ENCODE measurements at places on chromosomes 6 and 20.

- no peak for DNase-seq
Observed at GRCh38 chr6:139625998-139626975, 251.8 kb upstream of the CITED2 start.

DNA sequence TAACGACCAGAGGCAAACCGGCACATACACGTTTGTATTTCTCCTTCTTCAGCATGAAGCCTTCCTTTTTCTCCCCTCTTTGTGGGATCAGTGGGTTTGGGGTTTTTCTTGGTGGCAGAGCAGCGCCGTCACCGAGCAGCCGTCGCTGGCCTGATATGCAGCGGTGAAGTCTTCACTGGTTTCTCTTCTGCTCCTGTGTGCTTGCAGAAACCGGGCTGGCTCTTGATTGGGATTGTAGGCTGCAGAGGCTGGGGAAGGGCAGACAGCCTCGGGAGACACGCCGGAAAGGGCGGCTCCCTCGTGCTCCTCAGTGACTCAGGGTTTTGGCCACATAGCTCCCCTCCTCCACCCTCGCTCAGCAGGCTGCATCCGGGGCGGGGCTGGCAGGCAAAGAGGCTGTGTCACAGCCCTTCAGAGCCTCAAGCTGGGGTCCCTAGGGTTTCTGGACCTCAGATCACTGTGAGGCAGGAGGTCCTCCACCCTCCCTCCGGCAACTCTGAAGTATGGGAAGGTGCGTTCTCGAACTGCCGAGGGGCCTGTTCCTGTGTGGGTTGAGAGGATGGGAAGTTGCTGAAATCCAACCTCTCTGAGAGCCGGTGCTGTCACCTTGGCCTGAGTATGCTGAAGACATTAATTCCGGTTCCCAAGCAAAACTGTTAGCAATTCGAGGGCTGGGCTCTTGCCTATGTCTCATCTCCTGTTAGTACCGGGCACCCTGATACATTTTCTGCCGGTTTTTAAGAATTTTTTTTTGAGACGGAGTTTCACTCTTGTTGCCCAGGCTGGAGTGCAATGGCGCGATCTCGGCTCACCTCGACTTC is 24.2 kb downstream of the NQO2 start:
- peak; percentile 80 for DNase-seq

GRCh38 chr20:50153153-50153499 is 397 bp downstream of the PEDS1 start:
- no peak for DNase-seq

DNA sequence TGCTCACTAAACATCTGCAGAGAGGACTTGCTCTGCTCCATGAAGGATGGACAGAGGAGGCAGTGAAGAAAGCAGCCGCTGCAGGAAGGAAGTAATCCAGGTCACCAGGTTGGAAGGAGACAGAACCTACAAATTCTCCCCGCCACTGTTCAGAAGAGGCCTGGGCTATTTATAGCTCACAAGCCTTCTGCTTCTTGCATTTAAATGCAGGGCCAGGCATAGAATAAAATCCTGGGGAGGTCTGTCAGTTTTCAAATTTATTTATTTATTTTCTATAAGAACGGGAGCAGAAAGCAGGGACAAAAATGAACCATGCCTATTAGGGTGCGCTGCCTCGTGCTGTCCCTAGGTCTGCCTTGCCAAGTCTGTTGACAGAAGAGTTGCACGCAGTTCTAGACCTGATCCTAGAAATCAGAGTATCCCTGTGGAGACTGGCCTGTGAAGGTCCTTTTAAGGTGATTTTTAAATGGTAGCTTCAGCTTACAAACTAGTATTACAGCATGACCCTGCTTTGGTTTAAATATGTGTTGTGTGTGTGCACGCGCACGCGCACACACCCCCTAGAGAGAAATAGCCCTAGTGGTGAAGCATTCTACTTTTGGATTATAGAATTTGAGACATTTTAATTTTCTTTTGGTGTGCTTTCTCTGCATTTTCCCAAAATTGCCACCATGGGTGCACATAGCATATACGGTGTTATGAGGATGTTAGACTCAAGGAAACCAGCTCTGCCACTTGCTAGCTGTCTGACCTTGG is 19.5 kb downstream of the RIMS4 start:
- no peak for DNase-seq

DNA sequence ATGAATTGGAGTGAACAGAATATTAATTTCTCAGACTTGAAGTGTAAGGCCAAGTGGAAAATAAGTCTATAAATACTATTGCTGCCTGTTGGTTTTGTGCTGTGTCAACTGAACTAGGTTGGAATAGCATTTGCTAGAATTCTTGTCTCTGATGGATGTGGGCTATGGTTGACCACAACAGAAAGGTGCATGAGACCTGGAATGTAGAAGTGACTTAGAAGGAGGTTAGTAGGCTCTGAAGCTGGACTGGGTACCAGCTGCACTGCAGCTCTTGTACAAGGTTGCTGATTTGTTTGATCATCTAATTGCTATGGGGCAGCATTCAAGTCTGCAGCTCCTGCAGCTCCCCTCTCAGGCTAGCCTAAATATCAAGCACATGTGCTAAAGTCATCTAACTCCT is 479.0 kb upstream of the NRSN1 start:
- DNase-seq, result no peak

- DNase-seq, result no peak
Observed at GRCh38 chr20:62350098-62350628, 16.9 kb downstream of the LAMA5 start.

- DNase-seq, result no peak
Observed at GRCh38 chr6:39188571-39188970, 40.7 kb downstream of the KCNK5 start.

GRCh38 chr6:133594652-133595110 is 294.2 kb upstream of the TCF21 start:
- DNase-seq, result no peak

- DNase-seq, result no peak
Observed at GRCh38 chr6:46215213-46215612, 44.4 kb upstream of the ENPP5 start.

GRCh38 chr6:157045831-157046454 is 268.8 kb downstream of the ARID1B start:
- DNase-seq, result peak; percentile 54

DNA sequence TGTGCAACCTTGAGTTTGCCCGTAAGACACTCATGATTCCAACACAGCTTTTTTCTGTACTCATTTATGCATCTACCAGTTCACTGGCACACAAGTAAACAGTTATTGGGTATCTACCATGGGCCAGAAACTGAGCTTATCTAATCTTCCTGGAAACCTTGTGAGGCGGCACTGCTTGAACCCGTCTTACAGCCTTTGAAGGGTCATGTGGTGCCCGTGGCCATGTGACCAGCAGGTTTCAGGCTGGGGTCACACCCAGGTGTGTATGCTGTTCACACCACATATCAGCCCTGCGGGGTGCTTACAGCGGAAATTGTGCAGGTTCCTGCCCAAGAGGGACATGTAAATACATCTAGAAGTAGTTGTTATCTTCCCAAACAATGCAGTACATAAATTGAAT is 6.1 kb downstream of the THBD start:
- DNase-seq, result no peak

DNA sequence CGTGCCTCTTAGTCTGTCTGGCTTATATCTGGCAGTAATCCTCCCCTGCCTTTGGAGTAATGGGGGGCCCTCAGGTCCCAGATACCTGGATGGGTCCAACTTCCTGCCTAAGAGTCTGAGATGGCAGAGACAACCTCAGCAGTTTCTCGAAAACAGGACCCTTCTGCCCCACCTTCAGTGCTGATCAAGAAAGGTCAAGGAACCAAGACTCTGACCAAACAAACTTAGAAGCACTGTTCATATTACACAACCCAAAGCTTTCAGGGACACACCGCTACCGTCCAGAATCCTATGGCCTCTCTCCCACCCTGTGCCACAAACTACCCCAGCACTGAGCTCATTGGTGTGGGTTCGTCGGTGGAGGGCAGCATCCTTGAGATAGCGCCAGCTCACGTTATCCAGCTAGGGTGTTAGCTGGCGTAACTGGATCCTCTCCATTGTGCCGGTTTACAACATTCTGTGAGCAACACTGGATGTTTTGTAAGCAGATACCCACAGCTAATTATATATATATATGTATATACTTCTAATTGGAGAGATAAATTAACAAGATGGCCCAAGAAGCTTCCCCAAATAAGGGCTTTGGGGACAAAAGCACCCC is 7.6 kb upstream of the TMC2 start:
- no peak for DNase-seq

- no peak for DNase-seq
Observed at GRCh38 chr6:145370559-145370958, 364.8 kb downstream of the EPM2A start.

GRCh38 chr6:163438940-163439335 is 24.4 kb downstream of the QKI start:
- peak; percentile 53 for DNase-seq

DNA sequence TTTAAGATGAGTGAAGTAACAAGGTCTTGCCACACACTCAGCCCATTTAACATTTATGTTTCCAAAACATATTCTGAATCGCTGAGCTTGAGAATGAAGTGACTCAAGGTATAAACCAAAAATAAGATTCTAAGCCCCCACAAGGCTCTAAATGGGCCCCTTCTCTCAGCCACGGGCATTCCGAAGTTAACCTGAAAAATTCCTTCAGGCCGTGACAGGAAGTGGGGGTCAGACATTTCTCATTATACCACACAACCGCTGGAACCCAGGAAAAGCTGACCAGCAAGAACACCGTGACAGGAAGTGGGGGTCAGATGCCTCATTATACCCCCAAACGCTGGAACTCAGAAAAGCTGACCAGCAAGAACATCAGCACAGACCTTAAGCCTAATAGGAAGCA is 247.9 kb downstream of the ERMARD start:
- no peak for DNase-seq

GRCh38 chr20:14611479-14611878 is 274.1 kb upstream of the FLRT3 start:
- no peak for DNase-seq

GRCh38 chr20:40843251-40843650 is 154.2 kb upstream of the MAFB start:
- DNase-seq, result no peak

DNA sequence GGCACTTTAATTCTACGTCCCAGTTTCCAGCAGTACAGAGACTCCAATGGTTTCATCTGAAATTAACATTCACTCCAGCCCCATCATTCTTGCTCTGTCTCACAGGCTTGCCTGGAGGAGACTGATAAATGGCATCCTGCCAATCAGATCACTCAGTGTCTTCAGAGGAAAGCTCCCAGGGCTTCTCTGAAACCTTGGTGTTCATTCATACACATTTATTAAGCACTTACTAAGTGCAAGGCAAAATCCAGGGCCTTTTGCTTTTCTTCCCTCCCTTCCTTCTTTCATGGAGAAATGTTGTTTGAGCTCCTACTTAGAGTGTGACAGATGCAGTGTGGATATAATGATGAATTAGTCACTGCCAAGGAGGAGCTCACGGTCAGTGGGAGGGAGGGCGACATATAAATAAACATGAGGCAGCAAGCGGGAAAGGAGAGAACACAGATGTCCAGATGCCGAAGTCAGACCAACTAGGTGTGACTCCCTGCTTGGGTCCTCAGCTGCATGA is 106.7 kb upstream of the DTNBP1 start:
- DNase-seq, result no peak

GRCh38 chr20:57433657-57434389 is 42.6 kb downstream of the RBM38 start:
- no peak for DNase-seq

GRCh38 chr20:63128367-63128766 is 87.6 kb downstream of the YTHDF1 start:
- no peak for DNase-seq

DNA sequence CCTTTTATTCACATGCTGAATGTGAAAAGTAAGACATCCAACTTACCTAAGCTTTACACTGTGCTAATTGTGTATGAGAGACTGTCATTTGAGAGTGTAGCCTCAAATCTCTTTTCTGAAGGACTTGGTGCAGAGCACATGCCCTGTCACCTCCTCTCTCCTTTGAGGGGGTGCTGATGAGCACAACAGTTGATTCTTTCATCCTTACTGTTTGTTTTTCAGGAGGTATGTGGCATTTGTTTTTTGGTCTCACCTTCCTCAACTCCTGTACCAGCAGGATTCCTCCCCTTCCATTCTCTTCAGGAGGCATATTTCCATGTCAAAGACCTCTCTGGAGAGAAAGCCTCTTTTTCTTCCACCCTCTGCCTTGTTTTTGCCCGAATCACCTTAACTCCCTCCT is 252.6 kb upstream of the CITED2 start:
- no peak for DNase-seq

DNA sequence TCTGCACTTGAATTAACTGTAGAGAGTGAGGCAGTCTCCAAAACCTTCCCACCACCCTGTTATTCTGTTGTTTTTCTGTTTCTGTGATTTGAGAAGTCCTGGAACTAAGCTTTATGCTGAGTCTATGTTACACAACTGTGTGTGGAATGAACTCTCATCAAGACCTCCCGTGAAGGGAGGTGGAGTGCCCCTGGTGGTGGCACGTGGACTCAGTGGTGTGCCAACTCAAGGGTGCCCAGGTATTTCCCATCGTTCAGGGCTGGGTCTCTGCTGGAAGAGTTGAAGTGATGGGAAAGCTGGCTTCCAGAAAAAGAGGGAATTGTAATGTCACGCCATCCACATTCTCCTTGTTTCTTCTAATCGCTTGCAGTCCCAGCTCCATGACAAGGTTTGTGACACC is 374.2 kb downstream of the SMOC2 start:
- DNase-seq, result no peak

- no peak for DNase-seq
Observed at GRCh38 chr6:115675443-115675842, 385.2 kb downstream of the FRK start.

- DNase-seq, result no peak
Observed at GRCh38 chr20:25487306-25487705, 79.8 kb downstream of the GINS1 start.

DNA sequence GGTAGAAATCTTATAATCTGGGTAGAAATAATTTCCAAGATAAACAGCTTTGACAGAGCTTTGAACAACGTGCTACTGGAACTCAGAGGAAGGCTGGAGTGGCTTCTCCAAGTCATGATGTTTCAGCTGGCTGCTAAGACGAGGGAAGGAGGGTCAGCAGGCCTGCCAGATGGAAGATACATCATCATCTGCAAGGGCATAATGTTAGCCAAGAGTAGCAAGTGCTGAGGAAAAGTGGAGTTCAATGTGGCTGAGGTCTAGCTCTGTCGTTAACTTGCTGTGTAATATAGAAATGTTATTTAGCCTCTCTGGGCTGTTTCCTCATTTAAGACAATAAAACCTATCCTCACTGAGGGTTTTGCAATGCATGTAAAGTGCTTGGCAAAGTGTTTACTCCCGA is 35.1 kb downstream of the RGS17 start:
- no peak for DNase-seq

DNA sequence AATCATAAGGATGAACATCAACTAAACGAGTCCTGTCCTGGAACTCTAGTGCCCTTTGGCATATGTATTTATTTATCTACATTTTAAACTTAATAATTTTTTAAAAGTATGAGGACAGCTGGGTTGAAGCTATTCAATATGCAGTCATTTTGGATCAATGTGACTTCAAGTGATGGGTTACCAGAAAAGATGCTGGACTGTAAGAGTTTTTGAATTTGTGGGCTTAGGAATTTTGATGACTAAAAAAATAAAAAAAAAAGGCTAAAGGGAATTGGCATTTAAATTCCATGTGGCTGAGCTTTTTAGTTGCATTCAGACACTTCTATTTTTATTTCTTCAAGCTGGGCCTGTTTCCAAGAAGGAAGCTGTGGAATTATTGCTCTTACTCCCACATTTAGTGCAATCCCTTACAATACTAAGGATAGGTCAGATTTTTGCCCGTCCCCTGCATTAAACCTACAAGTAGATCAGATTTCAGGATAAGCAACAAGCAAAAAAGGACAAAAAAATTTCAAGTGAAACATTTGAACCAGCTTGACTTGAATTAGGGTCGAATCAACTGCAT is 704.2 kb upstream of the CITED2 start:
- no peak for DNase-seq

Data from NCI-H2029 (cell line).